ENCODE measurements at places on chromosomes 1 and 21.

DNA sequence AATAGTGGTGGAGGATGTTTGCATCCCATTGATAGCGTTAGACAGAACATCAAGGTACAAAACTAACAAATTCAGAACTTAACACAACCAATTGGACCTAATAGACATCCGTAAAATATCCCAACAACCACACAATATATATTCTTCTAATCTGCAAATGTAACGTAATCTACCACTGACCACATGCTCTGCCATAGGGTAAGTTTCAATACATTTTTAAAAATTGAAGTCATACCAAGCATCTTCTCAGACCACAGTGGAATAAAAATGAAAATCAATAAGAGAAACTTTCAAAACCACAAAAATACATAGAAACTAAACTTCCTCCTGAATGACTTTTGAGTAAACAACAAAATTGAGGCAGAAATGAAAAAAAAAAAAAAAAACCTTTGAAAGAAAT is 1087.5 kb downstream of the KCNT2 start:
- no peak for DNase-seq

DNA sequence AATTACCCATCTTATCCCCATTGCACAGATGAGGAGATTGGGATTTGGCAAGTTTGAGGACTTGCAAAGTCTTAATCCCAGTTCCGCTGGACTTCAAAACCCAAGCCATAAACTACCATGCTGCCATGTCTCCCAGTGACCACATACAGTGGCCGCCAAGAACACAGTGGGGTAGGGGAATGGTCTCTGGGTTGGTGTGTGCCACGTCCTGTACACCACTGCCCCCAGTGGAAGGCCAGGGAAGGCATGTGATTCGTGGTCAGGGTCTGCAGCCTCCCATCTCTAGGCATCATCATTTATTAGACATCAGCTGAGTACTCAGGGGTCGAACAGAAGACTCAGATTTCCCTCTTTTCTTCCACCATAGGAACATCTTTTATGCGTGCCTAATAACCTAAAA is 76.0 kb downstream of the MAN1C1 start:
- DNase-seq, result no peak

GRCh38 chr1:31143455-31143854 is 77.9 kb upstream of the PUM1 start:
- no peak for DNase-seq

GRCh38 chr1:217484871-217485270 is 146.0 kb downstream of the GPATCH2 start:
- DNase-seq, result no peak

DNA sequence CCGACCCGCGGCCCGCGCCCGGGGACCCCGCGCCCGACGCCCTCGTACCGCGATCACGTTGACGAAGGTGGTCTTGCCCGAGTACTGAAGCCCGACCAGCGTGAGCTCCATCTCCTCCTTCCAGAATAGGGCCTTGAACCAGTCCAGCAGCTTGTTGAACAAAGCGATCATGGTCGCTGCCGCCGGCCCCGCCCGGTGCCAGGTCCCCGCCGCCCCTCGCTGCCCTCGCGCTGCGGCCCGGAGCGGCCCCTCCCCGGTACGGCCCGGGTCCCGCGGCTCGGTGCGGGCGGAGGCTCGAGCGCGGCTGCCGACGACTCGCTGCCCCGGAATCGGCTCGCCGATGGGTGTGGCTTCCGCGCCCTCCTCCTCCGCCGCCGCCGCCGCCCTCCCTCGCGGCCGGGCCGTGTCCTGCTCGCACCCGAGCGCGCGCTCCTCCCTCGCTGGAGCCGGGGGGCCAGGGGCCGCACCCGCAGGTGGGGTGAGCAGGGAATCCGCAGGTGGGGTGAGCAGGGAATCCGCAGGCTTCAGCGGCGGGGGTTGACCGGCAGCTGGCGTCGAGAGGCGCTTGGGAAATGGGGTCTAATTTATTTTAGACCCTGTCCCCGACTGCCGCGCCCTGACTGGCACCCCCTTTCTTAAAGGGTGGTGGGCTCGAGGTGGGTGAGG is at the start of gene ARL8A:
Gene ARL8A (minus strand): TSS at position 336 of the 666 bp plus-strand sequence. CDS start 165 bp downstream, at position 171.
- DNase-seq, result no peak

DNA sequence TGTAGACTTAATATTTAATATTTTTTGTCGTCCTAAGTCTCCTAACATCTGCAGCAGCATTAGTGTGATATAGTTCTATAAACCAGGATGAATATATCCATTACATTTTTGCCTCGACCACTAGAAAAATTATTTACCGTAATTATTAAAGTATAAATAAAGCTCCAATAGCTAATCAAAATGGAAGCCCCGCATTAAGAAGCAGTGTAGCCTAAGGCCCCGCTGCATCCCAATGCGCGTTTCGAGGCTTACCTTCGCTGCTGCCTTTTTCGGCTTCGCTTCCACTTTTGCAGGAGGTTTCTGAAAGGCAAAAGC is 891 bp downstream of the HMGN1 start:
- no peak for DNase-seq

- DNase-seq, result no peak
Observed at GRCh38 chr21:26553898-26554297, 19.2 kb downstream of the CYYR1 start.

DNA sequence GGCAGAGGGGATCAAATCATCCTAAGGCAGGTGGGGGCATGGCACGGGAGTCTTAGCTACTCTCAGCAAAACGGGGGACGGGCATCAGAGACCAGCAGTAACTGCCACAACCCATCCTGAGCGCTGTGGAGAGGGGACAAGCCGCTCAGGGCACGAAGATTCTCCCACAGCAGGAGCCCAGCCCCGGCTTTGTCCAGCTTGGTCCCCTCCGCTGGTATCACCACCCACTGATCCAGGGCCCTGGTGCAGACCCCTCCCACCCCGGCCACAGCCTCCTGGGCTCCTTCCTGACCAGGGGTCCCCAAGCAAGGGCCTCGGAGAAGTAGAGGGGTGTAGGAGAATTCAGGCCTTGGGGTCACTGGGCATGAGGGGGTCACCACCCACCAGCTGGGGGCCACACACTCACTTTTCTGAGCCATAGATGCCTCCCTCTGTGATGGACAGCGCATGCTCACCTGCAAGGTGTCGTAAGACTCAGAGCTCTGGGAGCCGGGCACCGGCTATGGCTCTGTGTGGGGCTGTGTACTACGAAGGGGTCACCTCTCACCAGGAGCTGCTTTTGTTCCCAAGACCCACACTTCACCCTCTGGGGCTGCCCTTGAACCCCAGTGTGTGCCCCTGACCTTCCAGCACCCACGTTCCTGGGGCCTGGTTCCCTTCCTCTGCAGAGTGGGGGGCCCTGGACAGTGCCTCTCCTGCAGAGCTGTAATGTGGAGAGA is 2.3 kb upstream of the SMIM1 start:
- no peak for DNase-seq

DNA sequence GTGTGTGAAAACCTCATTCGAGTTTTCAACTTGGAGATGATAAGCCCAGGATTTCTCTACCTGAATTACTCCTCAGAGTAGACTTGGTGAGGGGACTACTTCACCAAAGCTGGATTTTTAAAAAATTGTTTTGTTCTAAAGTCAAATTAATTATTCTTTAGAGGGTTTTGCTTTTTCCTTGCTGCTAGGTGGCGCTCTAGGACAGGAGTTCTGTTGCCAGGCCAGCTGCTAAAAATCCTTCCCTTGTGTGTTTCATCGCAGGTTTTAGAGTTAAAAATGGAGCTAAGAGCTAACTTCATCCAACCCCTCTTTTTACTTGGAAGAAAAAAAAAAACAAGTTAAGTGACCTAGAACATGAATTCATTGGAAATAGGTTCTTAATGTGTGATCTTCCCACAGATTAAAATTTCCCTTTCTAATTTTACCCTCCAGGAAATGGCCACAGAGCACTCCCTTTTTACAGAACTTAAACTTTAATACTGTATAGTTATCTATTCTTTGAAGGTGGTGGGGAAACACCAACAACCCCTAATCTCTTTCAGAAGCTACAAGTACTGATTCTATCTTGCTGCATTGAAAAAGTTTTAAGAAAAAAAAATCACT is 36.7 kb upstream of the FAM163A start:
- no peak for DNase-seq

DNA sequence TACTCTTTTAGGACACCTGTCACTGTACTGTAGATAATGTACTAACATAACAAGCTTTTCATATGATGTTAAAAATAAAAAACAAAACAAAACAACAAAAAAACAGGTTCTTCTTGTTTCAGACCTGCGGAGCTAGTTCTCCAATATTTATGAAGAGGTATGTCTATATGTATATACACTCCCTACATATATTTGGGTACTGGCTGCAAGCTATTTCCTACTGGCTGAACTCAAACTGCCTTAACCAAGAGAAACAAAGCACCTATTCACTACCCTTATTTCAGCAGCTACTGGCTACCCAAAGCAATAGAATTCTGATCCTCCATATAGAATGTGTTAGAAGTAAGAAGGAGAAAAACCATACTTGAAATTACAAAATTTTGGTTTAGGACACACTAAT is 73.5 kb downstream of the ABL2 start:
- DNase-seq, result no peak

DNA sequence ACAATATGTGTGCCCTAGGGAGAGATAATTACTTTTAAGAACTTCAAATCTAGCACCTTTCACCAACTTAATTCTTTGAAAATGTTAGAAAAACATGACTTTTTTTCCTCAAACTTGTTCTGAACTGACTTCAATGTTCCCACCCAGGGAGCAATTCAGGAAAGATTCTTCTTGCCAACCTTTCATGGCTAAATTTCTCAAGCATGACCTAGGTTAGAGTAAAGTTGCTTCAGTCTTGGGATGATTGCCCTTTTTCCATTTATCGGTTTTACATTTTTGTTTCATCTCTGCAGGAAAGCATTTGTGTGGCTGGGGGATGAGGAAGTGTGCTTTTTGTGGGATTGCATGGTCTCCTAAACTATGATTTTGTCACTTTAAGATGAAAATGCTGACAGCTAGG is 647.7 kb downstream of the LTN1 start:
- DNase-seq, result no peak

DNA sequence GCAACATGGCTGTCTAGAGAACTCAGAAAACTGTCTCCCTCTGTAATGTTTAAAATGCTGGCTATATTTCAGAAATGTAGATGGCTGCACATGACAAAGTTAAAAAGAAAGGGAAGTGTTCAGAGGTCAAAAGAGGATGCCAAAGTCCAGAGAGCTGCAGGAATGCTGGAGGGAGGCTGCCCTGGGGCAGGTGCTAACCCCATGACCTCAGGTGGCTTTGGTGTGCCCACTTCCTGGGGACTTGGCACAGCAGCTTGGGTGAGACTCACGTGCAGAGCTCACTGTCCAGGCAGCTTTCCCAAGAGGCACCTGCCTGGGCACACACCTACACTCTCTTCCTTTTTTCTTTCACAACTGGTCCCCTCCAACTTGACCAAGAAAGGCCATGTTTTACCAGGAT is 256.4 kb downstream of the KCNJ6 start:
- no peak for DNase-seq

DNA sequence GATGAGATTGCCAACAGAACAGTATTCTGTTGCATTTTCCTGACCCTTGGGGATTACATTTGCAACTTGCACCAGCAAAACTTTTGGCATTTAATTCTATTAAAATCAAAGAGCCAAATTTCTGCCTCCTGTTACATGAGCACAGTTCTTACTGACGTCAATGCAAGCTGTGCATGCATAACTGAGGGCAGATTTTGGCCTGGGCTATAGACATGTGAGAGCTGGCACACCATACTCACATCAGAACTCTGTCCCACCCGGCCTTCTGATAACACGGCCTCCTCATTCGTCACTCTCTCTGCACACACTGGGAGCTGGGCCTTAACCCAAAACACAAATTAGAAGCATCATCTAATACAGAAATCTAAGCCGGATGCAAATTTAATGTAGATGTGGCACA is 31.5 kb downstream of the PAPPA2 start:
- no peak for DNase-seq

GRCh38 chr1:219945795-219946194 is 17.4 kb upstream of the SLC30A10 start:
- no peak for DNase-seq

- DNase-seq, result no peak
Observed at GRCh38 chr1:179937668-179938254, 16.8 kb upstream of the CEP350 start.

DNA sequence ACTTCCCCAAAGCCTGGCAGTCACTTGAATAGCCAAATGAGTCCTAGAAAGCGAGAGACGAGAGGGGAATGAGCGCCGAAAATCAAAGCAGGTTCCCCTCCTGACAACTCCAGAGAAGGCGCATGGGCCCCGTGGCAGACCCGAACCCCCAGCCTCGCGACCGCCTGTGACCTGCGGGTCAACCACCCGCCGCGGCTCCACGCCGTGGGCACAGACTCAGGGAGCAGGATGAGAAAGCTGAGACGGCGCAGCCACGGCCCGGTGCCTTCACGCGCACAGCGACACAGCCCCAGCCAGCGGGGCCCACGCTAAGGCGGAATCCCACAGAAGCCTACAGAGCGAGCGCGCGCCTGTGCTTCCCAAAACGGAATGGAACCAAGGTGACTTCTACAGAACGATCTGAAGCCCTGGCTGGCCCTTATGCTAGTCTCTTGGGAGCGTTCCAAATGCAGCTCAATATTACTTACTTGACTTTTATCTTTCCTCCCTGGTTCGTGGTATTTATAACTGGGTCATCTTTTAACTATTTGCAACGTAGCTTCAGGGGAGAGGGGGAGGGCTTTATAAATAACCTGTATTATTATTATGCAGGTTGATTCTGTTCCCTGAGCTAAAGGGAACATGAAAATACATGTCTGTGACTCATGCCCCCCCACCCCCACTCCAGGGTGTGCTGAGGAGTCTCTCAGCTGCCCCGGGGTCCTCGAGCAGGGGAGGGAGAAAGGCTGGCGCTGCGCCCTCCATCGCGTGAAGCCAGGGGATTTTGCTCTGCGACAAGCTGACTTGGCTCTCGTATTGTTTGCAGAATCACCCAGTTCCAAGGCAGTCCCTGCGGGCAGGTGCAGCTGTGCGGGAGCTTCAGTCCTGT is 1.7 kb downstream of the TSPEAR start:
- peak; percentile 67 for DNase-seq

DNA sequence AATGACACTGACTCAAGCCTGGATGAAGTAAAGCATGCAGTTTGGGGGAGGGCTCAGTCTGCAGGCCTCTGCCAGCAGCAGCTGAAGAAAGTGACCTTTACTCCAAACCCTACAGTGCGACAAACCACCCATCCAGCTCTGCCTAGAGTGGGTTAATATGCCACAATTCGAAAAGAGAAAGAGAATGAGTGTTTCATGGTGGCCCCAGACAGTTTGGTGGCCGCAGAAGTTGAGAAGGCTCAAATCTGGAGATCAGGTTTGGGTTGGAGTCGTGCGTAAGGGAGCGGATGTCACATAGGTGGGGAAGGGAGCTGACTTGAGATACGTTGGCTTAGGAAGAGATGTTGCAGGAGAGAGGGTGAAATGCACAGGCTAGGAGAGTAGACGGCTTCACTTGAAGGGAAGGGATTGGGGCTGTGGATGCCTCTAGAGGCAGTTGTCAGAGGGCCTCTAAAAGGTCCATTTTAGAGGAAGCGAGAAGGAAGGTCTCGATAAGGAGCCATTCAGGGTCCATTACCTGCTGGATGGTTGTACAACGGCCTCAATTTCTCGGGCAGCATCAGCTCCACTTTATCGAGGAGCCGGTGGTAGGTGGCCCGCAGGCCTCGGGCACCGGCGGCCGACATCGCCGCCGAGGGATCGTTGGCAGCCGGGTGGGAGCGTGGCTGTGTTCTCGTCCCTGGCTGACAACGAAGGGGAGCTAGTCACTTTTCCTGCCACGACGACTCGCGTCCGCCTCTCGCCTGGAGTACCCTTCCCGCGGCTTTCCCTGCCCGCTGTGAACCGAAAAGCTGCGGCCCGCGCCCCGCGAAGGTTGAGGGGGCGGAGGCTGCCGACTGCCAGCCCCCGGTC is 1.0 kb upstream of the DCAF6 start:
- no peak for DNase-seq
